Uterus (tissue), 4 donors: ENCODE measurements at places on chromosomes 16 and 17. TPM values are rescaled to one million over a fixed set of nuclear protein-coding genes. Genes with fewer than 3 reads are reported as not detected.
A peak's percentile ranks its signal among the peaks of the same experiment; 100 is the strongest.

DNA sequence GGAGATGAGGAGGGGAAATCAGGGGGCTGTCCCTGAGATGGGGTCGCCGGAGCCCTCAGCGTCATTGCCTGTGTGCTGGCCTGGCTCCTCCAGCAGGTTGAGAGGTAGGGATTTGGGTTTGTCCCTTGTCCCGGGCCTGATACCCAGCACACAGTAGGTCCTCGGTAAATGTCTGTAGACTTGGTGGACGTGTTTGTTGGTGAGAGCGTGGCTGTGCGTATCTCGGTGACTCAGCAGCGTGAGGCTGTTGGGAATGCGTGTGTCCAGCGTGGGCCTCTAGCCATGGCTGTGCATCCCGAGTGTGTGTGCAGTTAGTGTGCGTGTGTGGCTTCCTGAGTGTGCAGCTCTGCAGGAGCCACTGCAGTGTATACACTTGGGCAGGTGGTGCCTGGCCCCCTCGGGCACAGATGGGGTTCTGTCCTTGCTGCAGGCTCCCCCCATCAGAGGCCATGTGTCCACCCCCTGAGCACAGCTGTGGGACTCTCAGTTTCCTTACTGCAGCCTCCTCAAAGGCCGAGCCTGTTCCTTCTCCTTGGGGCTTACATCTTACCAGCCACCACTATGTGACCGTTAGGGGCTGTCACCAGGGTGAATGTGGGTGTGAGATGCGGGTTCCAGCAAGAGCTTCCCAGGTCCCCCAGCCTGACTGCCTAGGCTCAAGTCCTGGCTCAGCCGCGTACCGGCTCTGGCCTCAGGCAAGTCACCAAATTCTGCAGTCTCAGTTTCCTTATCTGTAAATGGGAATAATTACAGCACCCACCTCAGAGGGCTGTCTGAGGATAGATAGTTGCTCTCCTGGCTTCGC, 5.7 kb downstream of the NECAB2 start:
- no peak for DNase-seq

DNA sequence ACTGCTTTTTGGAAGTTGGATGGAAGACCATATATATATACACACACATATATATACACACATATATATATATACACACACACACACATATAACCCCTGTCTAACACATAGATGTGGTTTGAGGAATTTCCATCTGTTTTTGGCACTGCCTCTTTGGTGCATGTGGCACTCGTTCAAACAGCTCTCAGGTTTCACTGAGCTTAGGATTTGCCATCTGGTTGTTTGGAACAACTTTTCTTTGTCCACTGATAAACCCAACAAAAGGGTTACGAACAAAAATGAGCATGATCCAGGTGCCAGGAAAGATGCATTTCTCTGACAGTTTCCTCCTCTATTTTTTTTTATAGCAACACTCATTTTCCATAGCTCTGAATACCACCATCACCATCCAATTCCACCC, 14.6 kb upstream of the KCNJ16 start:
- no peak for DNase-seq

DNA sequence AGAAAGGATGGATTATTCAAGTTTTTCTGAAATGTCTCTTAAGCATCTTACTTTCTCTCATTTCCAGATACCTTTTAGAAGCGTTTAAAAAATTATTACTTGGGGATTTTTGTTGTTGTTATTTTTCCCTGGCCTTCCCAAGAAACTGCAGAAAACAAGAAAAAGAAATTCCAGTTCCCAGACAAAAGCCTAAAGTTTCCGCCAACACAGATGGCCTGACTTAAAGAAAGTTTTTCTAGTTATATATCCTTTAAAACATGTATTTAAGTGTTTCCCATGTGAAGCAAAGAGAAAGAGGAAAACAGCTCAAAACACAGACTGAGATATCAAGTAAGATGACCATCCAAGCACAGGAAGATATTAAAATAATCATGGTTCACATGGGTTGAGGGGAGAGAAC, 401.7 kb upstream of the MAF start:
- DNase-seq = no peak

DNA sequence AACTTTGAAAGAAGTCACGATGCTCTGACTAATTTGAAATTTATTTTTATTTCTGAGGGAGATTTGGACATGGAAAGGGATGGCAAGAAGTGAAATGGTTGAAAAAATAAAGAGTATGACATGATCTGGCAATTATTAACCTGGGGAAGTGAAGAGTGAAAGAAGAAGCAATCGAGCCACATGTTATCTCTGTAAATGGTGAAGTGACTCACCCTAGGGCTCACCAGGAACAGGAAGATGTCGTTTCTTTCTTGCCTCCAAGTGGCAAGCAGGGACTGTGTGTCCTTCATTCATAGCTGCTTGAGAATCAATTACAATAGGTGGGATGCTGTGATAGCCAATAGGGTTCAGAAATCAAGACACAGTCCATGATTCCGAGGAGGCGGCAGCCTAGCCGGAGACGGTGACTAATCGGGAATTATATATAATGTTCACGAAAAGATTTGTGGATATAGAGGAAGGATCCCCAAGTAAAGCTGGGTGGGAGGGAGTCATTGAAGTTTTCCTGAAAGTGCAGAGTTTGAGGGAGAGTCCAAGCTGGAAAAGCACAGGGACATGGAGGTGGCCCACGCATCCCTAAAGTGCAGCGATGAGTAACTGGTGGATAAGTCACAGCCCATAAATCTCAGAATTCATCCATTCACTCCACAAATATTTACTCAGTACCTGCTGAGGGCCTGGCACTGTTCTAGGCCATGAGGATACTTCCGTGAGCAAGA, 18.2 kb upstream of the KRT20 start:
- no peak for DNase-seq

- DNase-seq = no peak
Measured at GRCh38 chr16:76441876-76442275, 164.7 kb downstream of the CNTNAP4 start.

DNA sequence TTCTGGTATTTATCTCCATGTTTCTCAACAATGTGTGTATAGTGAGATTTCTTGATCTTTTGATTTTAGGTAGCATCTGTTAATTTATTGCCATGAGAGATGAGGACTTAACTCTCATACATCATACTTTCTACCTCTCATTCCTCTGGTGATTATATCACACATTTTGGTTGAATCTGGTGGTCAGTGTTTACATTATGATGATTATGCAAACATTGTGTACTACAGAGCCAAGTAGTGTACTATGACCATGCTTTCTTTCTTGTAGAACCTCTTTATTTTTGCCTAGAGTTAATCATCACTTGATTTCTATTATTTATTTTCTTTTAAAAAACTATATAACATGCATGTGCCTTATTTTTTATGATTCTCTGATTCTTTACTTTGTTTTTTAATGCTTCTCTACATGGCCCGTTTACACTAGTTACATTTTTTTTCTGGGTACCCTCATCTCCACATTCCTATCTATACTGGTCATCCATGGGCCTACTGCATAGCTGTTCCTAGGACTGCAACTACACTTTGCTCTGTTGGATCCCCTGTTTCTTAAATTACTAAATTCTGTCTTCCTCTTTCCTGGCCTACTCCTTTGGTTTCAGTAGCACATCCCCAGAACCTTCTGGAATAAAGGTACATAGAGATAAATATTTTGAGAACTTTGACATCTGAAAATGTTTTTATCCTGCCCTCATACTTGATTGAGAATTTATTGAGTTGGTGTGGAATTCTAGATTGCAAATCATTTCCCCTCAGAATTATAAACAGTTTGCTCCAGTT, 63.0 kb upstream of the LRRC37A3 start:
- DNase-seq = no peak

DNA sequence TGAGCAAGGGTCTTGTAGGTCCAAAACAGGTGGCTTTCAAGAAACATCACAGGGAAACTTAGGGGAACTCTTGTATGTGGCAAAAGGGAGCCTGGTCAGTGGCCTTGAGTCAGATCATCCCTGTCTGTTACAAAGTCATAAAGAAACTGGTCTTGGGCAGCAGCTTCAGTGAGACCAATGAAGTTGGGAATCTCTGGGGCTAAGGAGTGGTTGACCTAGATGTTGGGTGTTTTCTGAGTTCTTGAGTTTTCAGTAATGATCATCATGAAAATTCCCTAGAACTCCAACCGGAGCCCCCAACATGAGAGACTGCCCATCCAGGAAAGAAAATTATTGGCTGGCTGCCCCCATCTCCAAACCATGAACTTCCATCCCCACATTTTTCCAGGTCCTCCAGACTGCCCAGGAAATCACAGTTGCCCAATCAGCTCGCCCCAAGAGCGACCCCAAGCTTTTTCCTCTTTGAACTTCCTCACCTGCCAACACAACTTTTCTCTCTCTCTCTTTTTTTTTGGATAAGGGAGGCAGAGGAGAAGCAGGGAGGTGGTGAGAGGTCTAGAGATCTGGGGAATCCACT, 3.9 kb downstream of the CCR7 start:
- no peak for DNase-seq

DNA sequence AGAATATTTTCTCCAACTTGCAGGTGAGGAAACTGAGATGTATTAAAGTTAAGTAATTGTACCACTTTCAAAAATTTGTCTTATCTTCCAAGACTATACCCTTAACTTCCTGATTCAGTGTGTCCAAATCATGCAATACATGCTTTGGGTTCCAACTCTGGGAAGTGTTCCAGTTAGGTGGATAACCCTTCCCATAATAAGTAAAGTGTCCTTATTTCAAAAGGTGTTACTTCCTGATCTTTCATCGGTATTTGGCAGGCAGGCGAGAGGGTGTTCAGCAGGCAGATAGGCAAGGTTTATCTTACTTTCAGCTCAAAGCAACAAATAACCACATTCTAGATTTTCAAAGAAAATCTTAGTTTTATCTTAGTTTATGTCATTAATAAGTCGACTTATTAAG, 46.3 kb upstream of the ARHGAP44 start:
- DNase-seq = no peak

DNA sequence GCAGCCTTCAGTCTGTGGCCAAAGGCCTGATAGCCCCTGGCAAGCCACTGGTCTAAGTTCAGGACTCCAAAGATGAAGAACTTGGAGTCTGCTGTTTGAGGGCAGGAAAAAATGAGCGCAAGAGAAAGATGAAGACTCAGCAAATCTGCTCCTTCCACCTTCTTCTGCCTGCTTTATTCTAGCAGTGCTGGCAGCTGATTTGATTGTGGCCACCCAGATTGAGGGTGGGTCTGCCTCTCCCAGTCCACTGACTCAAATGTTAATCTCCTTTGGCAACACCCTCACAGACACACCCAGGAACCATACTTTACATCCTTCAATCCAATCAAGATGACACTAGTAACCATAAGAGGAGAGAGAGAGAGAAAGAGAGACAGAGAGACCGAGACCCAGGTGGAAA, 127.6 kb downstream of the UTP18 start:
- no peak for DNase-seq

DNA sequence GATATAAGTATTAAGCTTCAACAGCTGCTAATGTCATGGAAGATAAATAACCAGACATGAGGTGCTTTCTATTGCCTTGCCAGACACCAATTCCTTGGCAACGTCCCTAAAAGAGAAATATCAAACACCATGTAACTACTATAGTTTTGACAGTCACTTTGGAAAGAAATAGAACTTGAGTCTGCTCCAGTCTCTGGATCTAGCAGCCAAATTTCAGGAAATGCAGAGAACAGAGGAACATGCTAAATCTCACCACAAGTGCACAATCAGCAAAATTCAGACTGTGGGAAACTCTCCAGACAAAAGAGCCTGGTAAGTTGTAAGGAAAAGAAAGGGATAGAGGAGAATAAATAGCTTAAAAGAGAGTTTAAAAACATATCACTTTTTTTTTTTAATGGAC, 28.4 kb upstream of the TANC2 start:
- no peak for DNase-seq

DNA sequence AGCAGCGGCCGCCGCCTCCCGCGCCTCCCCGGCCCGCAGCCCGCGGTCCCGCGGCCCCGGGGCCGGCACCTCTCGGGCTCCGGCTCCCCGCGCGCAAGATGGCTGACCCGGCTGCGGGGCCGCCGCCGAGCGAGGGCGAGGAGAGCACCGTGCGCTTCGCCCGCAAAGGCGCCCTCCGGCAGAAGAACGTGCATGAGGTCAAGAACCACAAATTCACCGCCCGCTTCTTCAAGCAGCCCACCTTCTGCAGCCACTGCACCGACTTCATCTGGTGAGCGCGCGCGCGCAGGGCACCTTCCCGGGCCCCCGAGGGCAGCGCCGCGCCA, 258 bp downstream of the PRKCB start:
- no peak for DNase-seq

GRCh38 chr17:45092911-45093430, 31.9 kb downstream of the NMT1 start:
- peak; percentile 90 for DNase-seq

- DNase-seq = no peak
Measured at GRCh38 chr16:35745191-35745590, 2285.8 kb downstream of the TP53TG3F start.

DNA sequence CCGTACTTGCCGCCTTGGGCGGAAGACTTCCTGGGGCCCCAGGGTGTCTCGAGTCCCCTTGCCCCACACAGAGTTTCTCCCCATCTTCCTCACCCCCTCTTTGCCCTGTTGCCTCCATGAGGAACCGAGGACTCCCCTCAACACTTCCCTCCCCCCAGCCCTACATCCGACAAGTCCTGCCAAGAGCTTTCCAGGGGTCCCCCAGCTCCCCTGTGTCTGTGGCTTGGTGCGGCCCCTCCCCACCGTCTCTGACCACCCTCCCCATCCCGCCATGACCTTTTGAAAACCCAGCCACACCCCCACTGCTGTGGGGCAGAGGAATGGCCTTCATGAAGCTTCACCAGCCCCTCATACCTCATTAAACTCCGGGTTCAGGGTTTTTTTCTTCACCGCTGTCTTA, 11.4 kb downstream of the SCGB1C2 start:
- peak; percentile 2 for DNase-seq

DNA sequence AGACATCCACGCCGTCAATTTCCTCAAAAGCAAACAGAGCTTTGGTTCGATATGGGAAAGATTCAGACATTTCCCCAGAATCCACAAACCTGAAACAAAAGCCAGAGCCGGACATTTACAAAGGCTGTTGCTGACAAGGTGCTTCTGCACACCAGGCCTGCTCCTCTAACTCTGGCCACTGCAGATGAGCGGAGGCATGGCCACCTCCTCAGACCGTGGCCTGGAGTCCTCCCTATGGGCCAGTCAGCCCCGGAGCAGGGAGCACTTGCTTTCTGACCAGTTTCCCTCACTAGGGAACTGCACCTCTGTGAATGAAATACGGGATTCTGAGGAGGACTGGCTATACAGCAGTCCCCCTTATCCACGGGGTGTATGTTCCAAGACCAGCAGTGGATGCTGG, 22.3 kb upstream of the TRAP1 start:
- DNase-seq = no peak

Gene PDPK1
- 11.0 TPM for total RNA-seq

Gene PABPN1L
- not detected for total RNA-seq

Gene CSH2
- total RNA-seq = not detected

Gene VPS35L
- total RNA-seq = 34.8 TPM

Gene PLD6
- total RNA-seq = 5.9 TPM

Gene NFATC2IP
- total RNA-seq = 10.3 TPM

Gene CLEC19A
- not detected for total RNA-seq

Gene TP53TG3C
- total RNA-seq = not detected

Gene CHTF8
- 29.7 TPM for total RNA-seq

Gene ORAI3
- 21.7 TPM for total RNA-seq

Gene MC1R
- total RNA-seq = 4.6 TPM

Gene ASPA
- 18.5 TPM for total RNA-seq

Gene FBXW10
- not detected for total RNA-seq

Gene YPEL2
- total RNA-seq = 26.4 TPM

Gene MYL4
- not detected for total RNA-seq
